EH (cell line): ENCODE measurements at places on chromosomes 5 and 9.

GRCh38 chr9:96121136-96121535 is 180.8 kb downstream of the HSD17B3 start:
- no peak for DNase-seq

- DNase-seq, result no peak
Observed at GRCh38 chr9:95907794-95908193, 32.3 kb downstream of the ERCC6L2 start.

- peak; percentile 90 for DNase-seq
Observed at GRCh38 chr5:43041669-43042175, 1.6 kb upstream of the ANXA2R start.

DNA sequence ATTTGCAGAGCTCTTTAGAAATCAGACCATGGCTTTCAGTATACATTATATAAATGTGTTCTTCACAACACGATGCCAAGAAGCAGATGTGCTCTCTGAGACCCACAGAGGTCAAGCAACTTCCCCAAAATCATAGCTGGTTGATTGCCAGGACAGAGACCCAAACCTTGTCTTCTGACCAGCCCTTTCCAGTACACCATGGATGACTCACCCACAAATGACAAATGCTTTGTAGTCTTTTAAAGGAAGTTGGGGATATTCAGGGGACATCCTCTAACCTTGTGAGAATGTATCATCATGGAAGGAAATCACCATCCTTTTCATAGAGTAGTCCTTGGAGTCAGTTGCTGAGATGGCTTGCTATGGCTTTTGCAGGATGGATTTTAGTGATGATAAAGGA is 30.1 kb downstream of the ZNF462 start:
- peak; percentile 78 for DNase-seq

GRCh38 chr9:129108805-129109536 is 1.6 kb downstream of the CRAT start:
- no peak for DNase-seq

GRCh38 chr5:675111-675870 is 17.9 kb downstream of the TPPP start:
- DNase-seq, result no peak

DNA sequence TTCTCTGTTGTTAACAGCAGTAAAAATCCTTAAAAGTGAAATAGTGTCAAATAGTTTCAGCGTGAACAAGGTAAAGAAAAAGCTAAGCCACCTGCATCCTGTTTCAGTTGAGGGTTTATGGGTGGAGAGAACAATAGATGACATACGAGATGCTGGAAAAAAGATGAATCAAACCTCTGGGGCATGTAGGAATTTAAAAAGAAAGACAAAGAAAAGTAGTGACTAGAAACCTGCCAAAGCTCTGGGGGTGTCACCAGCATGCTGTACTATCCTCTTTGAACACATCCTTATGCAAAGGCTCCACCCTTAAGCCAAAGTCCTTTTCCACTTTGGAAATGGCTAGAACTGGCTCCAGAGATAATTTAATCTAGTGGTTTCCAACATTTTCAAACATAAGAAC is 22.2 kb downstream of the SCAI start:
- no peak for DNase-seq

- DNase-seq, result no peak
Observed at GRCh38 chr9:95047452-95048224, 269.9 kb downstream of the FANCC start.

DNA sequence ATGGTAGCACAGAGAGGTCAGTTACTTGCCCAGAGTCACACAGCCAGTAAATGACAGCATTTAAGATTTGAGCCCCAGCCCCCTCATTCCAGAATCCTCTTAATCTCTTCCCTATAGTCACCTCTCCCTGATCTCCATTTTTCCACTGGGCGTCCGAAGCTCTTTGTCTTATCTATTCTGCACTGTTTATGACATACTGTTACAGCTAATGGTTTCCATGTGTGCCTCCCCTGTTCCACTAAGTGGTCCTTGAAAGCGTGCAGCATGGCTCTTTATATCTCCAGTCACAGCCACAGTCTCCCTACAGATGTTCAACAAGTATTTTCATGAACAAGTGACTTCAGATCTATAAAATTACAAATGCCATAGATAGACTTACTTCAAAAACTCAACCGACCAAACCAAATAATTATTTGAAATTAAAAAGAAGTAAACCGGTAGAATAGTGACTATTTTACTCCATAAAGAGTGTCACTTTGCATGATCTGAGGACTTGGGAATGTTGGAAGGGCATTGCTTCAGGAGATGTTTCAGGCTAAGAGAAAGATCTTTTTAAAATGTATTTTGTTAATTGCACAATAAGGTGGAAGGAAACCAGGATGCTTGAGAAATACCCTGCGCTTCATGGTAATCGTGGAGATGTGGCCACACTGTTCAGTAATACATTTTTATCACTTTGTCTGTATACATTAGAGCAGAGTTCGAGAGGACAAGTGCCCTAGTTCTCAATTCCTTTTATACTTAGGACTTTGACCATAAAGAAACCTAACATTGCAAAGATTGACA is 237.2 kb downstream of the FBXL7 start:
- DNase-seq, result peak; percentile 37

DNA sequence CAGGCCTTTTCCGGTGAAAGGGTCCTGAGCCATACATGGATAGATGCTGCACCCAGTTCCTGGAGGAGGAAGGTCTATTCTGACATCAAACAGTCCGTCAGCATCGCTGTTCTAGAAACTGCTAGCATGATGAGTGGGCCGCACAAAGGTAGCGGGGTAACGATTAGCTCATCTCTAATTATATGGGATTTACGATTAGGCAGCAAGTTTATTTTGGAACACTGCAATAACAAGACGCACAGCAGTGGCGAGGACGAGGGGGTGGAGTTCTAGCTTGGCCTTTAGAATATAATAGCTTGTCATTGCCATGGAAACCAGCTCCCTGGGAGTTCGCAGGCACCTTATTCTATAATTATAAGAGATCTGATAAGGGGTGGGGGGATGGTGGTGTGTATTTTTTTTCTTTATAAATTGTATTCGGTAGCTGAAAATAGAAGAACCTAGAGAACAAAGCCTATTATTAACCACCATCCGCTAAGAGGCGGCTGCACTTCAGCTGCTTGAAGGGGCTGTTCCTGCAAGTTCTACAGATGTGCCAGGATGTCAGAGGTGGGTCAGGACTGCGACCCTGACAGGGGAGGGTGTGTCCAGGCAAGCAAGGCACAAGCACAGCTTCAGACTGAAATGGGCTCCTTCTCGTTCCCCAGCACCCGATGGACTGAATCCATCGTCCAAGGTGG is 311.0 kb downstream of the AGTPBP1 start:
- DNase-seq, result no peak

DNA sequence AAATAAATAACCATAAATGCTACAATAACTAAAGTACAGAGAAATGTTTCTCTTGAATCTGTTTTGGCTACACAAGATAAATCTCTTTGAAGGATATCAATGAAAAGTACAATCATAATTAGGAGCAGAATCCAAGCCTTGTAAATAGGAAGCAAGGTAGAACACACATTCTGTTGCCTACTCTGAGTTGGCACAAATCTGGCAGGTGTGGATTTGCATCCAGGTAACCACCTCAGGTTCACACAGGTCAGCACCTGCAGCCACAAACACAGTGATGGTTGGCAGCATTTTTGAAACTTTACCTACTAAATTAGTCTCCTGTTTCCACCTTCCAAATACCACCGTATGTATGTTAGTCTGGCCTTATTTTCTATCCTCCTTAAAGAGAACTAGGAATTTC is 105.3 kb upstream of the PIK3R1 start:
- no peak for DNase-seq

DNA sequence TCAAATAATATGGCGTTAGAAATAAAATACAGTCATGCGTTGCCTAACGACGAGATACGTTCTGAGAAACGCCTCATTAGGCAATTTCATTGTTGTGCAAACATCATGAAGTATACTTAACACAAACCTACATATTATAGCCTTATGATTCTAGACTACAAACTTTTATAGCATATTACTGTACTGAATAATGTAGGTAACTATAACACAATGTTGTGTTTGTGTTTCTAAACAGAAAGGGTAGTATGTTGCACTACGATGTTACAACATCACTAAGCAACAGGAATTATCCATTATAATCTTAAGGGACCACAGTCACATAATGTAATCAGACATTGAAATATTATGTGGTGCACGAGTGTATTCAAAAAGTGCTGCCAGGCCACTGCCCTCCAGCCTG is 3.0 kb upstream of the SMC2 start:
- DNase-seq, result no peak

DNA sequence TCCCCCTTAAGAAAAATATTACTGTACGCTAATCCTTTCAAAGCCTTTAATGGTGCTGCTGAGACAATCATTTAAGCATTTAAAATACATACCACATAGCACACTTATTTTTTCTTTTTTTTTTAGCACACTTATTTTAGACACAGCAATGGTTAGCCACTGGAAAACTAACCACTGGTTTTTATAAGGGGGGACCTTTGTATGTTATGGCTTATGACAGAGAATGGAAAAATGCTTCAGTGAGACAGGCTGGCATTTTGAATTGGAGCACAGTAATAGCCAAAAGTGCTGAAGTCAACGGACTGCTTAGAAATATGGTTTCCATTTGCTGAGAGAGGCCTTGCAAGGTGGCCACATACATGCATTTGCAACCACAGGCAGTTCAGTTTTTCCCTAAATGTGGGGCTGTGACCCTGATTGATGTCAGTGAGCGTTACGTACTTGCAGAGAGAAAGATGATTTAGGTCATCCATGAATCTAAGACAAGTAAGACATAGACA is 28.5 kb downstream of the AOPEP start:
- DNase-seq, result peak; percentile 7
